HuH-7.5 (cell line): ENCODE measurements at places on chromosomes 16 and 17.

DNA sequence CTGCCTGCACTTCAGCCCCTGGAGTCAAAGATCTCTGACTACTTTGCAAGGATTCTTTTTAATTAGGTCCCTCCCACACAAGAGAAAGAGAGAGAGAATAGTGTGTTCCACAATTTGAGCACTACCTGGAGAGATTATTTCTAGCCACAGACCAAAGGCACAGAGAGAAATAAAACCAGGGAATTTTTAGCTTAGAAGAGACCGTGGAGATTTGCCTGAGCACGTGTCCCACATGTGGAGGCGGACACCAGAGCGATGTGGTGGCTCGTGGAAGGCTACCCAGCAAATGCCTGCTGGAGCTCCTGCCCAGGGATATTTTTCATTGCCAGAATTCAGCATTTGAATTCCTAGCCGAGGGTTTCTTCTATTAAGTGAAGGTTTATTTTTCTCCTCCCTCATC lies 50.6 kb downstream of the MGAT5B start:
- DNase-seq, result no peak

GRCh38 chr16:17358846-17359245 lies 111.9 kb downstream of the XYLT1 start:
- DNase-seq, result no peak

- no peak for DNase-seq
These were observed 938 bp downstream of the NCOR1 start for GRCh38 chr17:16214190-16215001.

- no peak for DNase-seq
These were observed 38.5 kb downstream of the LIG3 start for GRCh38 chr17:35018814-35019213.

- DNase-seq, result no peak
These were observed 6.1 kb upstream of the KRT31 start for GRCh38 chr17:41403404-41404023.

DNA sequence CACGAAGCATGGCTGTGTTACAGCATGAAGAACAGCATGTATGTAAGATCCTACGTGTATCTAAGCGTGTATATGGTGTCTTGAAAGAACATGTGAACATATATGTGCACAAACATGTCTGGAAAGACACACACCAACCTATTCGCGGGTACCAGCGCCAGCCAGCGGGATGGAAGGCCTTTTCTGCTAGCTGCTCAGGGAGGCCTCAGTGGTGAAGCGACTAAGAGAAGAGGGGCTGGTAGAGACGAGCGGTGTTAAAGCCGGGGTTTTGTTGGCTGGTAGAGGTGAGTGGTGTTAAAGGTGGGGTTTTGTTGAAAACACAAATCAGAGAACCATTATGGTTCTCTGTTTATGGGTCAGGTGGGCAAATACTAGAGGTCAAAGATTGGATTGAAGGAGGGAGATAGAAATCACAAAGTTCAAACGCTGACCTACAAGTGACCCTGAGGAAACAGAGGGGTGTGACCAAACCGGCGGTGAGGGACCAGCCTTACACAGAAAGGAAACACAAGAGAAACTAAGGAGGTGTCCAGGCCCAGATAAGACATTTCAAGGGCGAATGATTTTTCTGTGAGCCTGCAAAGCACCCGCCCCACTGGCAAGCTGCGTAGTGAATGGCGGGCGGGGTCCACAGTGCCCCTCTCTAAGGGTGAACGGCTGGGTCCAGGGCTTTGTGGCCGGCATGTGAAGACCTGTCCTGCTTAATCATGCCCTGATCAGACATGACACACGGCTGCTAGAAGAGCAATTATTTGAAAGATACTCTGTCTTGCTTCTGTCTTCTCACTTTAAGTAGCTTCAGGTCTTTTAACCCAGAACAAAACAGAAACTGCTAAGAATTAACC lies 8.1 kb downstream of the ZCCHC14 start:
- DNase-seq, result no peak

- DNase-seq, result peak; percentile 44
These were observed 11.9 kb upstream of the NSRP1 start for GRCh38 chr17:30104575-30105339.

DNA sequence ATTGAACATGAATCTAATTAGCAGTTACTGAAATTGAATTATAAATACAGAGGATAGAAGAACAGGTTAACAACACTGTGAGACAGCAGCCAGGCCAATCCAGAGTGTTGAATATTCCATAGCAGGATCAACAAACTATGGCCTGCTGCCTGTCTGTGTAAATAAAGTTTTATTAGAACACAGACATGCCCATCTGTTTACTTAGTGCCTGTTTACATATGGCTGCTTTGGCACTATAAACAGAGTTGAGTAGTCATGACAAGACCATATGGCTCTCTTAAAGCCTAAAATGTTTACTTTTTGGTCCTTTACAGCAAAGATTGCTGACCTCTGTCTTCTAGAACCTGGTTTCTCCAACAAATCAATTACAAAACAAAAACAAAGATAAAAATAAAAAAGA lies 115.4 kb upstream of the CDC42EP4 start:
- DNase-seq, result no peak

- no peak for DNase-seq
These were observed 19.6 kb downstream of the AKAP10 start for GRCh38 chr17:19958023-19958422.

DNA sequence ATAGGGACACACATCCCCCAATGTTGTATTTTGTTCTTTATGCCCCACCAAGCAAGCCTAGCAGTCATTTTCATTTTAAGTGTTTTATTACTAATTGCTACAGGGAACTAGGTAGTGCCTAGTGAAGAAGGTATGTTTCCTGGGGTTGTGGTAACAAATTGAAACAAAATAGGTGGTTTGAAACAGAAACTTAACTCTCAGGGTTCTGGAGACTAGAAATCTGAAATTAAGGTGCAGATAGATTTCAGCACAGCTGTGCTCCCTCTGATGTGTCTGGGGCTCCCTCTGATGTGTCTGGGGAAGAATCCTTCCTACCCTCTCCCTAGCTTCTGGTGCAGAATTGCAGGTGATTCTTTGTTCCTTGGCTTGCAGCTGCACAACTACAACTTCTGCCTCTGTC lies 390.1 kb downstream of the ZFHX3 start:
- no peak for DNase-seq

GRCh38 chr16:70651524-70651923 lies 5.2 kb downstream of the IL34 start:
- no peak for DNase-seq

DNA sequence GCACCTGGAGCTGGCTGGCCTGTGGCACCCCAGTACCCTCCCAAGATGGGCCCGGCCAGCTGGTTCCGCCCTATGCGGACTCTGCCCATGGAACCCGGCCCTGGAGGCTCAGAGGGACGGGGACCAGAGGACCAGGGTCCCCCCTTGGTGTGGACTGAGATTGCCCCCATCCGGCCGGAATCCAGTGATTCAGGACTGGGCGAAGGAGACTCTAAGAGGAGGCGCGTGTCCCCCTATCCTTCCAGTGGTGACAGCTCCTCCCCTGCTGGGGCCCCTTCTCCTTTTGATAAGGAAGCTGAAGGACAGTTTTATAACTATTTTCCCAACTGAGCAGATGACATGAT lies 12.0 kb downstream of the TBX21 start:
- DNase-seq, result no peak

DNA sequence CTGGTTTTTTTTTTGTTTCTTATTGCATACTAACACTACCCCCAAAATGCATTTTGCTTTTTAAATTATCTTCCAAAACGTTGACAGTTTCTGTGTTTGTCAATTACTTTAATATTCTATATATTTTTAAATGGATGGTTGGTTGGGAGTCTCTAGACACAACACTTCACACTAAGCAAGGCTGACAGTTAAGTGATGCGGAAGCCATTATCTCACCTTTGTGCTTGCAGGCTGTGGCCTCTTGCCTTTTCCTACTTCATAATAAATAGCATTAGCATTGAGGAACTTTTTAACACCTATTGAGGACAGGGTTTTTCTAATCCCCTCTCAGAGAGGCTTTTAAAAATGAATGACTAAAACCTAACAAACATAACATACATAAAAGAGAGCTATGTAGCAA lies 280.8 kb upstream of the TBX2 start:
- DNase-seq, result no peak

- DNase-seq, result no peak
These were observed 48.1 kb upstream of the SIAH1 start for GRCh38 chr16:48433116-48433849.

- DNase-seq, result peak; percentile 83
These were observed 13.7 kb downstream of the MYO15B start for GRCh38 chr17:75601057-75601987.

DNA sequence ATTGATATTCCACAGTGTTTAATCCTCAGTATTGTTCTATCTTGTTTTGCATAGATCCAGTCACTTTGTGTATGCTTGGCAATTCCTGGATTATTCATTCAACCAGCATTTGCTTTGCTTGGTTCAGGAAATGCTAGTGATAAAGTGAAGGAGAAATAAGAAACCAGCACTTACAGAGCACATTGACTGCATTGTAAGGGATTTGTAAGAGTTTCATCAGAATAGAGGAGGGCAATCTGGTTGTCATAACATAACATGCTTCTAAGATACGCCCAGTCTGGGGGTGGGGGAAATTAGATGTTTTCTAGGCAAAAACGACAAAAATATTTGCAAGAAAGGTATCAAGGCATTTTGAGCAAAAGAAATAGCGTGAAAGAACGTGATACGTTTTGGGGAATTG lies 40.4 kb downstream of the TNRC6A start:
- no peak for DNase-seq

DNA sequence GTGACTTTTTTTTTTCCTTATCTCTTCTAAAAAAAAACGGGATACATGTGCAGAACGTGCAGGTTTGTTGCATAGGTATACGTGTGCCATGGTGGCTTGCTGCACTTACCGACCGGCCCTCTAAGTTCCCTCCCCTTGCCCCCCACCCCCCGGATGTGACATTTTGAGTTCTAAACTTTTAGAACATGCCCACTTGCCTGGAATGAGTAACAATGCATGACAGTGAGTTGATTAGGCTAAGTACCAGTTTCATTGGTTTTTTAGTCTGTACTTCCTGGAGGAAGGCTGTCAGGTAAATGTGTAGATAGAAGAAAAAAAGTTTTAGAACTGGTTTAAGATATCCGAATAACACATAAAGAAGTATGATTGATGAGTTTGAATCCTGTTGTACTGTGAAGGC lies 4.0 kb downstream of the BPTF start:
- no peak for DNase-seq

DNA sequence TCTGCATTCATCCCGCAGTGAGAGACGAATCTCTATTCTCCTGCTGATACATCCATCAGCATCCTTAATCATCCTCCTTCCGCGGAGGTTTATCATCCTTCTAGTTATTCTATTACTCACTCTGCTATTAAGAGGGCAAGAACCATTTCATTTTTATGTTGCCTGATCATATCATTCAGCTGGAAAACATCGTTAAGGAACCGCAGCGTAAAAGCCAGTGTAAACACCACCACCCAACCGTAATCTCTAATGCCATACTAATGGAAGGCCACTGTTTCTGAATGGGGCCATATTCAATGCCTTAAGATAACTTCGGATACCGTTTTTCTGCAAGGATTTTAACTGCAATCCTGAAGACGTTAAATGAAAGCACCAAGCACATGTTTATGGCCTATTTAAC lies 36.7 kb upstream of the ERCC4 start:
- no peak for DNase-seq

DNA sequence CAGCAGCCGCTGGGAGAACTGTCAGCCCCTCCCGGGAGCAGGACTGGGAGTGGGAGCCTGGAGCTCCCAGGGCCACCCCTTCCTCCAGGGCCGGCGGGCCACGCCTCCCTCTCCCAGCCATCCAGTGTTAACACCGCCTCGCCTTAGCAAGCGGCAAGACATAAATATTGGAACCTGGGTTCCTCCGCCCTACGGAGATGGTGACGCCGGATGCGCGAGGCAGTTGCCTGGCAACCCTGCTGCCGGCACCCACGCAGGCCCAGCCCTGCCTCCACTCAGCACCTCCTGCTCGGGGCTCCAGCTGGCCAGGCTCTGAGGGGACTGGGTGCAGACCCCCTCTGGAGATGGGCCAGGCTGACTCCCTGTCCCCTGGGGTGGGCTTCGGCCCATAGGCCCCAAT lies 27.4 kb upstream of the CACNA1H start:
- DNase-seq, result no peak

- no peak for DNase-seq
These were observed 77.3 kb downstream of the MPRIP start for GRCh38 chr17:17119533-17119932.

- DNase-seq, result no peak
These were observed 589 bp downstream of the ARL6IP1 start for GRCh38 chr16:18800775-18801144.

DNA sequence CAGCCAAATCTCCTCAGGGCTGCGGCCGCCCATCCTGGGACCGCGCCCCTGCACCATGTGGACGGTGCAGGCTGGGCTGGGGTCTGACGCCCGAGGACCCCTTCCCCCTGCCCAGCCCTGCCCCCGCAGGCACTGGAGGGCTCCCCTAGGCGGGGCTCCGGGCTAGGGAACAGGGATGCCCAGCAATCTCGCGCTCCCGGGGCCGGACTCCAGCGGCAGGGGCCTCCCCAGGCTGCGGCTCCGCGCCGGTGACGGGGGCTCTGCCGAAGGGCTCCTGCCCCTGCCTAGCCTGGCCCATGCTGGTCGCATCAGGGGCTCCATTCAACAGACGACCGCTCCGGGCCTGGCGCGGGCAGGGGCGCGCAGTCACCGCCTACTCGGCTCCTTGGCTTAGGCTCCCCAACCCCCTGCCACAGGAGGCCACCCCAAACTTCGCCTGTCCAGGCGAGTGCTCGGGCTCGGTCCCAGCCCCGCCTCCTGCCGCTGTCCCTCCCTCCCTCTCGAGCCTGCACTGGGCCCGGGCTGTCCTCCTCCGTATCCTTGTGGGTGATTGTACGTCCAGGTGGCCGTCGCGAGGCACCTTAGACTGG lies 27.4 kb upstream of the ADORA2B start:
- no peak for DNase-seq

- no peak for DNase-seq
These were observed 21.6 kb upstream of the ADCY7 start for GRCh38 chr16:50244504-50245416.

GRCh38 chr17:77877646-77878355 lies 80.7 kb upstream of the TNRC6C start:
- no peak for DNase-seq

- no peak for DNase-seq
These were observed 13.7 kb downstream of the FOXF1 start for GRCh38 chr16:86524029-86524428.

DNA sequence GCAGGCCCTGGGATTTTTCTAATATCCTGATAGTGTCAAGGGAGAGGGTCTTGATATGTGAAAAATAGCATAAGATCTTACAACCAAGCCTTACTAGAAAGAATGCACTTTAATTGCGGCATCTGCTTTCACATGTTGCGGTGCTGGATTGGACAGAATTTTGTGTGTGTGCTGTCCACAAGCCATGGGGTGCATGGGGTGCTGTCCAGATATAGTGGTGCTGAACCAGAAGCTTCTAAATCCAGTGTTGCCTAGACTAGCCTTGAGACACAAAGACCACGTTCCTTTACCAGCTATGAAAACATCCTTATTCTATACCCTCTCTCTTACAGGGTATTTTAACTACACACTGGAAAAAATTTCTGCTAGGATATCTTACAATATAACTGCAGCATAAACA lies 244.0 kb downstream of the TMEM114 start:
- no peak for DNase-seq

- peak; percentile 66 for DNase-seq
These were observed 984 bp downstream of the CENPV start for GRCh38 chr17:16352303-16352666.
